ENCODE measurements at places on chromosomes 7 and 10.

DNA sequence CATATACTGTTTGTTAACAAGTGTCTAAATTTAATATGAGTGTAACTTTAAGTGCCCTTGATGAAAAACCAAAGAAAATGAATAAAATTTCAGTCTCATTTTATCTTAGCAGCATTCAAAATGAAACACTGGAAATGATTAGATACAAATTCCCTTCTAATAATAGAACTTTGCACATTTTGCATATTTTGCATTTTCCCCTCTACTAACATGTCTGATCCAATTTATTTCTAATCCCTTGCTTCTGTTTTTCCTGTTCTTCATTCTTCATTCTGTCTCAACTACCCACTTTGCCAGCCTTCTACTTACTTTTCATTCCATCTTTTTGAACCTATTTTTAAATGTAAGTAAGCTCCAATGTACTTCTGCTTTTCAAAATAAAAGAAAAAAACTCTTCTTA lies 42.7 kb upstream of the SEMA3D start:
- no peak for DNase-seq

DNA sequence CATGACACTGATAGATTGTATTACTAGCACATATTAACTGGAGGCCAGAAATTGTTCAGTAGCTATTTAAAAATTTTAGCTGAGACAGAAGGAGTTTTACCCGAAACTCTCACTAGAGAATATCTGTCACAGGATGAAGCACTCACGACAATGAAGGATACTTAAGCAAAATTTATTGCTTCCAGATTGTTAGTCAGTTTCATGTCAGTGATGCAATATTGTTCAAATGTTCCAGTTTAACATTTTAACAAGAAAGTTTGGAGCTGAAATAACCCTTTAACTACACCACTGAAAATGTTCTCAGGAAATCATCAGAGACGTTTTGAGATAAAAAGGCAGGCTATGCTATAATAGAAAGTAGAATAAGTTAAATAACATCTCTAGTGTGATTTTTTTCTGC lies 15.0 kb upstream of the CADPS2 start:
- DNase-seq = no peak

GRCh38 chr10:118968482-118968881 lies 61.0 kb upstream of the NANOS1 start:
- DNase-seq = no peak

GRCh38 chr10:100575585-100576281 lies 40.0 kb downstream of the HIF1AN start:
- DNase-seq = no peak

GRCh38 chr10:75089634-75090033 lies 21.8 kb upstream of the SAMD8 start:
- DNase-seq = no peak

GRCh38 chr7:55432939-55433784 lies 68.0 kb downstream of the LANCL2 start:
- DNase-seq = no peak

DNA sequence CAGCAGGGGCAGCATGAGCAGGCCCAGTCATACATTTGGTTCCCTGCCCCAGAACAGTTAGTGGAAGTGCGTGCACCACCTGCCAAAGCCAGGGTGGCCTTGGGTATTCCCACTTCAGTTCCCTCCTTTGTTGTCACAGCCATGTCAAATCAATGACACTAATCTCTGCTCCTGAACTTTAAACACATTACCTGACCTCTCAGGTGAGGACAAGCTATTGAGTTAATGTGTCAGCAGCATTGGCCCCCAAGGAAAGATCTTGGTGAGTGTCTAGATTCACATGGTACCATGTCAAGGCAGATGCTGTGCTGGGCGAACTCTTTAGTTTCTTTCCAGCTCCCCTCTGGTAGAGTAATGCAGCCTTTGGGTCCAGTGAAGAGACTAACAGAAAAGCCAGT lies 2.1 kb downstream of the CYP3A5 start:
- DNase-seq = no peak

- DNase-seq = peak; percentile 94
Observed at GRCh38 chr7:156949541-156950380, at the start of gene NOM1. TSS of gene NOM1 (plus strand) at chr7:156949712. CDS start at chr7:156949738, 26 bp downstream.

- no peak for DNase-seq
Observed at GRCh38 chr10:129541200-129541599, 74.2 kb downstream of the MGMT start.

DNA sequence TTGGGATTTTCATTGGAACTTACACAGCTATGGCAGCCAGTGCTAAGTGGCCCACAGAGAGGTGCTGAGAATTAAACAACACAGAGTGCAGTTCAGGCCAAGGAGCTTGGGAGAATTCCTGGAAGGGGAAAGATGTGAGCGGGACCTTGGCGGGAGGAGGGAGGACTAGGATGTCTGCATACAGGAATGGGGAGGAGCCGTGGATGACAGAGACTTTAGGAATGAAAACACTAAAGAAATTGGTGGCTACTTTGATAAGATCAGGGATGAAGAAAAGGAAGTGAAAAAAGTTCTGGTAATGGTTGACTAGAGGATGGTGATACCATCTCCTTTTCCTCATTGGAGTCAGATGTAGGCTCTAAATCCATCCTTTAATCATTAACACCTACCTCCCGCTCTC lies 234.2 kb upstream of the FZD8 start:
- no peak for DNase-seq

DNA sequence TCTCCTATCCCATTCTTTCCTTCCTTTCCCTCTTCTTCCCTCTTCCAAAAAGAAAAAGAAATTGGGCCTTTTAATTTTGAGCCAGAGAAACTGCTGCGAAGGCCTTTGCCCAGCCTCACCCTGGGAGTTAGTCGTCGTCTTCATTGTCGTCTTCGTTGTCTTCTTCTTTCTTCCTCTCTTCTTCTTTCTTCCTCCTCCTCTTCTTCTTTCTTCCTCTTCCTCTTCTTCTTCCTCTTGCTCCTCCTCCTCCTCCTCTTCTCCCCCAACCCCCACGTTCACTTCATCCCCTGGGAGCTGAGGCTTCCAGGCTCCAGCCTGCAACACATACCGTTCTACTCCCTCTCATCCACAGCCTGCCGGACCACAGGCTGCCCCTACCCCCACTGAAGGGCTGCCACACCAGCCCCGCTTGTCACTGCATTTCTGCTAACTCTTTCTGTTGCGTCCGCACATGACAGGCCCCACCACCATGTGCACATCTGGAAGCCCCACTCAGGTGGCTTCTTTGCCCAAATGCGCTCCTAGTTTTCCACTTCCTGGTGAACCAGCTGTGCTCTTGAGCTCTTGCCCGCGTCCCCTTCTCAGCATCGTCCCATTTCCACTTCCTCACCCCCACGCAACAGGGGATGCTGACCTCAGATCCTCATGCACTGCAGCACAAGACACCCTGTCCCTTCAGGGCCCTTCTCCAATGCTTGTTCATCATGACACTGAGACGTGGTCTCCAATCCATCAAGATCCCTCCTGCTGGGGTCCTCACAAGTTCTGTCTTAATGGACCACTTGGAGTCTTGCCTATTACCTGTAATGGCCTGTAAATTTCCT lies 94.9 kb upstream of the SH2B2 start:
- no peak for DNase-seq

DNA sequence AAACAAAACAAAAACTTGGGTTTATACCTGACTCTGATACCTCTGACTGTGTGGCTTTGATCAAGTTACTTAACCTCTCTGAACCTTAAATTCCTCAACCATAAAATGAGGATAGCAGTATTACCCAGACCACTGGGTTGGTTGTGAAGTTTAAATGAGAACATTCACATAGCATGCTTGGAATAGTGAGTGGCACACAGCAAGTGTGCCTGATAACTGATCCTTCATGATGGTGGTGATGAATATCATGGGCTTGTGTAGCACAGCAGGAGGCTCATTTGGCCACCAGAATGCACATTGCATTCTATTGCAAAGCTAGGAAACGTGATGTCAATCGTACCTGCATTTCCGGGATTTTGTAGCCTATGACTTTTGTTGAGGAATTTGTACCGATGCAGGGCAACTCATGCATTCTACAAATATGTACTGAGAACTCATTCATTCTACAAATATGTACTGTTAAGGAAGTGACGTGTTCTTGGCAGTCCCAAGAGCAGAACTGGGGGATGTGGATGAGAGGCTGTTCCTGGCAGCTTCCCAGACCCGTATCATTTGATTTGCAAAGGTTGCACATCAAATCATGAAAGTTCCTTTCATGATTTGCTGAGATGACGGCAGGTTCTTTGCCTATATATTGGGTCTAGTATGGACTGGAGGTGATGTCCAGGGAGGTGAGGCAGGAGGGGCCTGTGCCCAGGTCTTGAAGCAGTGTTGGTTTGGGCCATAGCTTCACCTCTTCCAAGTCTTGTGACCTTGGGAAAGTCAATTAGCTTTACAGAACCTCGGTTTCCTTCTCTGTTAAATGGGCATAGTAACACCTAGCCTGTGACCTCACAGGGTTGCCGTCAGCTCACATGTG lies 94.6 kb upstream of the SMNDC1 start:
- no peak for DNase-seq

DNA sequence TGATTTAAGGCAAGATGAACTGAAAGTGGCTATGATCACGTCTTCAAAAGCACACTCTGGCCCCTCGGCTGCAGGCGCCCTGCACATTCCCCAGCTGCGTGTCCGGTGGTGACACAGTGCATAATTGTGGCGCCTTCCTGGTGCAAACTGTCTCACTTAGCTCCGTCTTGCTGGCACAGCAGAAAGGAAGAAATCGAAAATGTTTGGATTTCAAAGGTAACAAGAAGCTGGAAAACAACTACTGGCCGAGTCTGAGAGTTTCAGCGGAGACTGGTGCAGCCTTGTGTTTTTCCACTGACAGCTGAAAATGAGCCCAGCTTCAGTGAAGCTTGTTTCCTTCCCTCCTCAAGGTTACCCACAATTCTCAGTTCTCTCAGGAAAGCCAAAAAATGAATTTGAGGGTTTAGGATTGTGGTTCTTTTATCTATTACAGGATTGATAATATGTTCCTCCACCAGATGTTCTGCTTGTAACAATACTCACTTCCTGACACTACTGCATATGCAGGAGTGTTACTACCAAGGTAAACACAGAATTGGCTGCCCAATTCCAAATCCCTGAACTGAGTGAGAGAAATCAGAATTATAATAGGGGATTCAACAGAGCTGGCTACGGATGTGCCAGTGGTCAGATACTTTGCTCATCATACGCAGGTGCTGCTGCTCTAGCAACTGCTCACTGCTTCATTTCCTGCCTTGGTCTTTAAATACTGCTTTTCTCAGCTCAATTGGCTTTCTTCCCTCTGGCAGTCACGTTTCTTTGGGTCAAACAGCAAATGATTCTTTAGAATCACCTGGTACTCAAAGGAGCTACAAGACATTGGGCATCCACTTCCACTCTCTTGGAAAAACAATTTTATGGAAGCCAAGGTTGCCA lies 63.7 kb downstream of the TRUB1 start:
- no peak for DNase-seq

DNA sequence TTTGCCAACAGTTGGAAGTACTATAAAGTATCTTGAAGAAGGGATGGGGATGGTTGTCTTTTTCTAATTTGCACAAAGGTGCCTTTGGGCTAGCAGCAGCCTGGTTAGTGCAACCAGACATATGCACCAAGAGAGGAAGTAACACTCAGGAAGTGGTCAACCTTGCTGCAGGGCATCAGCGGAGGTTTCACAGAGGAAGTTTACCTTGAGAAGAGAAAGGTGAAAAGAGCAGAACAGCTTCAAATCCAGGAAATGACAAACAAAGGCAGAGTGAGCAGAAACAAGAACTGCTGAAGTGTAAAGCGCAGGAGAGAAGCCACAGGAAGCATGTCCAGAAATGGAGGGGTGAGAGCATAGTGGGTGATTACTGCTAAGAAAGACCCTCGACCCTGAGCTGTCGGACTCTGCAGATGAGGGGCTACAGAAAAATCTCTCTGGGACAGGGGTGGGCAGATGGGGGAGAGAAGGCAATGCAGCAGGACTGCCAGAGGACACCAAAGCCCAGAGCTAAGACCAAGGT lies 66.9 kb downstream of the STK17A start:
- peak; percentile 69 for DNase-seq

DNA sequence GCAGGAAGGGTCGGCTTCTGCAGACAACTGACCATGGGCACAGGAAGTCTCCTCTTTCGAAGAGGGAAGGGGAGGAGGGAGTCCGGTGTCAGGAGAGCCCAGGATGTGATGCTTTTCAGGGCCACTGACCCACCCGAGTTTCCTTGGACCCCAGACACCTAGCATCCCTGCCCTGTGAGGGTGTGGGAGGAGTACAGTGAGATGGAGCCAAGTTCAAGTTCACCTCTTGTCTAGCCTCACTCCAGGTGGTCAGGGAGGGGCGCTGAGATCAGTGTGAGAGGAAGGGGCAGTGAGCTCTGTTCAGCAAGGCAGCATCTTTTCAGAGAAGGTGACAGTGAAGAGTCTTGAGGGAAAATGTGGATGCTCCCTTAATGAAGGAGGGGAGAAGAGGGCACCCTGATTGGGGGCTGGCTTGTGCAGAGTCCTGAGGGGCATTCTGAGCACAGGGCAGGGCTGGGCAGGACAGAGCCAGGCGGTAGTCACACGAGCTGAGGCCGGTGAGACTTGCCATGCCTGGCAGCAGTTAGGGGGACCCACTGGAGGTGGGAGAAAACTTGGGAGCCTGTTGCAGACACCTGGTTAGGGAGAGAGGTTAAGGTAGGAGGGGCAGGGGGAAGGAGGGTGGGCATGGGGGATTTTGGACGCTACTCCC lies 49.7 kb downstream of the ADCY1 start:
- no peak for DNase-seq

DNA sequence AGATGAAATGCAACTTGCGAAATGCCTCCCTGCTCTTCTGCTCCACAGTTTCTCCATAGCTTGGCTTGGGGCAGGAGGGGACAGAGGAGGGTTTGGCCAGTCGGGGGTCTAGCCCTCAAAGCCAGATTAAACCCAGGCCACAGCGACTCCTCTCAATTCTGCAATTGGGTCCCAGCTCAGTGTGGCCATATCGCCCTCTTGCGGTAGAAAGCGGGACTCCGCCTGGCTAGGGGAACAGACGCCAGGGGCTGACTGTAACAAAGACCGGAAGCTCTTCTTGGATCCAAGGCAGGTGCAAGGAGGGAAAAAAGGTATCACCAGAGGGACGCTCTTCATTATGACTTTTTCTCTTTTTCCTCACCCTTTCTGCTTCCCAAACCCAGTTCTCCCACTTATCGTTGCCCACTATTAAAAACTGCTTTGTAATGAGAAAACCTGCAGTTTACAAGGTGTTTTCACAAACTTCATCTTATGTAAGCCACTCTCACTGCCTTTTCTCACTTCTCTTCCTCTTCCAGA lies 36.6 kb upstream of the TNPO3 start:
- peak; percentile 93 for DNase-seq
